ENCODE measurements at places on chromosomes 4 and X. TPM values are rescaled to one million over a fixed set of nuclear protein-coding genes. Genes with fewer than 3 reads are reported as not detected.

The PFKFB1 gene
- total RNA-seq = 0.13 TPM

The CCDC120 gene
- 1.6 TPM for total RNA-seq

The TIGD2 gene
- total RNA-seq = 3.3 TPM

The TFDP3 gene
- not detected for total RNA-seq

The USO1 gene
- total RNA-seq = 68.9 TPM

The TLR1 gene
- 5.3 TPM for total RNA-seq

All from dermis microvascular lymphatic vessel endothelial cell (primary cell).